Activated T-cell treated with anti-CD3 and anti-CD28 coated beads, Interleukin-2, amount 50 U/mL, for 24 hours (primary cell): ENCODE measurements at places on chromosomes 1 and 21.

DNA sequence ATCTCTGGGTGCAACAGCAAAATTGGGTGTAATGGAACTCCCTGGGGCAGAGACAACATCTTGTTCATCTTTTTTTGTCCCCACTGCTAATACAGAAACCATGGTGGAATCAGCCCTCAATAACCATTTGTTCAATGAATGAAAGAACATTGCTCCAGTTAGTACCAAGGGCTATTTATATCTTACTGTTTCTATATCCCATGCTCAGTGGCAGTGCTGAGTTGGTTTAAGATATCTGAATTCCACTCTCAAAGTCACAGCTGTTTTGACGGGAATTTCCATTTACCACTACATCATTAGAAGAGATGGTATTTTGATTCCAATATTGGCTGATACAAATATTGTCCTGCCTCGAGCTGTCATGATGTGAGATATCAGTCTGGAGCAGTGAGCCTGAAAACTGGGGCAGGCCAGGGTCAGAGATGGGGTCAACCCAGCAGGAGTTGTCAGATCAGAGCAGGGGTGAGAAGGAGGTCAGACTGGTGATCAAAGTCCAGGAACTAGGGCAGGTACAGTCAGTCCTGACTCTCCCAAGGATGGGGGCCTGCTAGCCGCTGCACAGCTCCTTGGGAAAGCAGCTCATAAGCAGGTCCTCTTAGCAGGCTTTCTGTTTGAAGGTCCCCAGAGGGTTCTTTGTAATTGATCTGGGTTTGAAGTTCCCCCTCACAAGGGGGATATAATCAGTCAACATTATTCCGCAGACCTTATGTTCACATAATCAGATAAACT lies 5.8 kb upstream of the PHC2 start:
- DNase-seq, result no peak

DNA sequence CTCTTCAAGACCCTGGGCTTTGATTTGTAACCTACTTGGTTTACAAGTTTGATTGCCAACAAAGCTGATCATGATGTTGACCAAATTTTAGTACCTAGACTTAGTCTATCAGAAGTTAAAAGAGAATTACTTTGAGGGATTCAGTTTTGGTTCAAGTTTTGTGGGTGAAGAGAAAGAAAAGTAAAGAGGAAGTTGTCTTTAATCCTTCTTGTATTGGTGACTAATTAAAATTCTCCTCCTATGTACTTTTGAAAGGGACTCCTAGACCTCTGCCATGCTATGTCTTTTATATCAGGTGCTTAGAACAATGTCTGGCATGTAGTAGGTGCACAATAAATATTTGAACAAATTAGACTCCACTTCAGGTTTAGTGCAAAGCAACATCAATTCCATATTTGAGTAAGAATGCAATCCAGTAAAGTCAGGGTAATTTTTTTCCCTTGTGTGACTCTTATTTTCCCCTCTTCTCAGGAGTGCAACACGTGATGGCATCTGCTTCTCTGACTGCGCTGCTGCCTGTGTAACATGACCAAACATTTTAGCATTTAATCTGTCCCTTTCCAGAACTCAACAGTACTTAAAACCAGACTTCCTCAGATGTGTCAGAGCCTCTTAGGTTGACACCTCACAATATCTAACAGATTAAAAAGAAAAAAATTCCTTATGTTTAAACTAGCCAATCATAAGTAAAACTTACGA lies 41.1 kb upstream of the KCNQ4 start:
- DNase-seq, result no peak

DNA sequence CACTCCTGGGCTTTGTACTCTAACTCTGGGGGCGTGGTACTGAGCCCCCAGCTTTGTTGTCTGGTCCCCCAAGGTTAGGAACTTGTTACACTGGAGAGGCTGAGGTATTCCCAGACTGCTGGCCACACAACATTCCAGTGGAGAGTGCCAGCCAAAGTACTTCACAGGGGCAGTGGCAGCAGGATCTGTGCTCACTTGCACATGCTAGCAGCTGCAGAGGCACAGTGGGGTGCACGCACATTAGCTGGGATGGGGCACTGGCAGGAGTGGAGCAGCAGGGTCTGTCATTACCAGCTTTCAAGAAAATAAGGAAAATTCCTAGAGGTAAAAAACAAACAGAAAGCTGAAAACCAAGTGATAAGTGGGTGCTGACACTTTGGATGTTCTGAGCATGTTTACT lies 31.0 kb downstream of the ZNF691 start:
- DNase-seq, result no peak

DNA sequence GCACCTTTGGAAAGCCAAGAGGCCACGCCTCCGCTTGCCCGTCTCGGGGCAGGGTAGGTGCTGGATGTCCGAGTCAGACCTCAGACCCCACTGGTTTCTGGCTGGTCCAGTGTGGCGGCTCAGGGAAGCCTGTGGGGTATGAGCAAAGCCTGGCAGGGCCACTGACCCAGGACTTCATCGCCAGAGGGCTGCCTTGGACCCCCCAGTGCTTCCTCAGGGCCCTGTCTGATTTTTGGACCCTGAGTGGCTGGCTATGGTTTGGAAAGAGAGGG lies 20.4 kb downstream of the LHX4 start:
- DNase-seq, result no peak

GRCh38 chr1:234656944-234657654 lies 47.1 kb upstream of the IRF2BP2 start:
- DNase-seq, result no peak

DNA sequence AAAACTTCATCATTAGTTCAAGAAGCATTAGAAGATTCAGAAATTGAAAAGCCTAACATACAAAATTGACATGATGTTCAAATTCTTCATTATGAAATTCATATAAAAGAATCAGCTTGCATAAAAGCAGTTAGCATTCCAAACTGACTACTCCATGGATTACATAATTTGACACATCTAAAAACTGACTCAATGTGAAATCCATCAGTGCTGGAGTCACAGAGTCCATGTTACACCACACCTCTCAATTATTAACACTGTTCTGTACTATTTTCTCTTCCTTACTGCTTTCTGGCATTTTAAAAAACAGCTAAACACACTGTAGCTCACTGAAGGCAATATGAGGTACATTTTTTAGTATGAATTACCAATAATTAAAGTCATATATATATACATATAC lies 28.0 kb downstream of the ARHGAP29 start:
- DNase-seq, result no peak

DNA sequence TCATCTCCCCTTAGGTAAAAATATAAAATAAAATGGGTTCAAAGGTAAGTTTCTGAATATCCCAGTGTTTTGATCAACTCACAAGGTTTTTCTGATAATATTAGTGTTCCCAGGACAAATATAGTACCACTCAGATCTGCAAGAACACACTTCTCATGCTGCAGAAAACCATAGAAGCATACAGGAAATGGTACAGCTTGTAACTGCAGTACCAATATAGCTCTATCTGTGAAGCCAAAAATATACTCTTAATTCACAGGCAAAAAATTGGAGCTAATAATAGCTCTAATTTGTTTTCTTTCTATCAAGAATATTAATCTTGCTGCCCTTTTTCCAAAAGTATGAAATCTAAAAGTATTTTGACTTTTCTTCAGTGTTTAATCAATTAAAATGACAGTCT lies 13.2 kb downstream of the VPS45 start:
- no peak for DNase-seq

DNA sequence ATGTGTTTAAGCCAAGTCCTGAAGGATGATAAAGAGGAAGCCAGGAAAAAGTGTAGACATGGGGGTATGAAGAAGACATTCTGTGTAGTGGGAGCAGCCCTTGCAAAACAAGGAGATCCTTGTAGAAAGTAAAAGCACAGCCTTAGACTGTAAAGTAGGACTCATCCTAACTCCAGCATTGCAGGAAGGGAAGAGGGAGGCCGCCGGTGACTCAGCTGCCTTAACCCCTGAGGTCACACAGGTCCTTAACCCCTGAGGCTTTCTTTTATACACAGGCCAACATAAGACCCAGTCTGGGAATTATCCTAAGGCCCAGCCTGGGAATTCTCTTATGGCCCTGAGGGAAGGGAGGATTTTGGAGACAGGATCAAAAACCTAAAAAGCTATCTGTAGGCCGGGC lies 18.0 kb downstream of the PGM1 start:
- no peak for DNase-seq

DNA sequence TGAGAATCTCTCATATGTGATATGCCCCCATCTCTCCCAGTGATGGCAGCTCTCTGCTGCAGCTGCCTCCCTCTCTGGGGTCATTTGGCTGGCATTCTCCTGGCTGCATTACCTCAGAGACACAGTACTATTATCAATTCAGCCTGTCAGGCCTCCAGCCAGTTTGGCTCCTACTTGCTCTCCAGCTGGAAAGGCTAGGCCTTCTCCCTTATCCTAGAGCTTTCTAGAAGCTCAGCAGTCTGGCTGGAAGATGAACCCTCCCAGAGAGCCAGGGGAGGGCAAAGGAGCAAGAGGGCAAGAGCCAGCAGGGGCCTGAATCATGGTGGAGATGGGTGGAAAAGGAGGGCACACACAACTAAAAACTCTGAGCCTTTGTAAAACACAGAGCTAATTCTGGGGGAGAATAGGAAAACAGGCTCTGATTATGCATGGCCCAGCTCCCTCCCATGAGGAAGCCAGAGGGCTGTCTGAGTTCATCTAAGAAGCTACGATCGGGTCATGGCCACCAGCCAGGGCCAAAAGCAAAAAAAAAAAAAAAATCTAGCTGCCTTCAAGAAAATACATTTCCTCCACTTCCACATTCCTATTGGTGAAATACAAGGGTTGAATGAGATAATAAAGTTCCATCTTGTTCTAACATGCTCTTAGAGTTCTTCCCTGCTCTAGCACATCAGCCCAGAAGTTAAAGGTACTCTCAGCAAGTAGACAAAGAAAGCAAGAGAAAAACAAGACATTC lies 8.8 kb downstream of the LAMB3 start:
- DNase-seq, result no peak

- peak; percentile 55 for DNase-seq
These were observed 42.6 kb downstream of the CD34 start for GRCh38 chr1:207868251-207868773.
